CD4-positive, CD25-positive, alpha-beta regulatory T cell (primary cell): ENCODE measurements at places on chromosomes 5 and 9.

GRCh38 chr5:127072861-127073846, at the start of gene C5orf63:
C5orf63 (minus strand) TSS chr5:127073502; CDS start chr5:127058995, 14,507 bp downstream.
- peak within 1 kb of the TSS; percentile 92 for H3K4me3 ChIP-seq
- DNase-seq = peak; percentile 73
- H3K27me3 ChIP-seq = no peaks in the 10 kb centered on the region

DNA sequence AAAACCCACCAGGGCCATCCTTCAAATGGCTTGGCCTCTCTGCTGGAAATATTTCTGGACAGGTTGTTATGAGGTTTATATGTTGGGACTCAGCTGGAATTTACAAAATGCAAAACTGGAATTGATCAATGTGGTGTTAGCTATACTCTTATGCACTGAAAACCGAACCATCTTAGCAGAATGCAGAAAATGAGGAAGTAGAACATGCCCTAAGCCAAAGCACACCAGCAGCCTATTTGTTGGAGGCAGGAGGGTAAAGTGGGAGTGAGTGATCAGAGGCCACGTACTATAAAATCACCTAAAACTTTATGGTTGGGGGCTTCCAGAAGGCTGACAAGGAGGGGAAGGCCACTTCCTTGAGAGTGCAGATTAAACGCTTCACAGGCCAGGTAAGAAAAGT, 63.6 kb upstream of the C5orf63 start:
- no peak overlapping the region for H3K4me3 ChIP-seq
- peaks cover 11% of the 10 kb centered on the region for H3K27me3 ChIP-seq
- no peaks in the 10 kb centered on the region for H3K36me3 ChIP-seq
- no peak overlapping the region for H3K27ac ChIP-seq
- H3K4me1 ChIP-seq = no peaks in the 10 kb centered on the region

DNA sequence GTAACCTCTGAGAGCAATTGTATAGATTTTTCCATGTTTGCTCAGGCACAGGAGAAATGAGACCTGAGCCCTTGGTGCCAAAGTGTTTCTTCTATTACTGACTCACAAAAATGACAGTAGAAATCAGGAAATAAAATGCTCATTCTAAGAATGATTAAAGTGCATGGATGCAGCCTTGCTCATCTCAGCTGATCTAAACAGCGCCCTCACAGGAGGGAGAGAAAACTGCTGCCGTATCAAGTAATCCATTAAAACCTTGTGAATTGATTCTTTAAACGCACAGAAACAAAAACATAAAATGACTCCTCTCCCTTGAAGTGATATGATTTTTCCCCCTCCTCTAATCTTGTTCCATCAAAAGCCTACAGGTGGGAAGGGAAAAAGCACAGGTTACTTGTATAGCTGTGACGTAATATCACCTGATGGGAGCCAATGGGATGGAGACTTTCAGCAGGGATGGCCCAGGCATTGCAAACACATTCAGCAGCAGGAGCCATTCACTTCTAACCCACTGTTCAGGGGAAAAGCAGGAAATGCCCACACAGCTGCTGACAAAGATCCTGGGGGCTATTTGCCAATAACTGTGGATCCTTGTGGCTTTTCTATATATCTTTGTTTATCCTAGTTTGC, 76.7 kb downstream of the PLCXD3 start:
- no peak overlapping the region for H3K4me3 ChIP-seq
- no peak for DNase-seq
- no peaks in the 10 kb centered on the region for H3K27me3 ChIP-seq
- H3K27ac ChIP-seq = no peak overlapping the region
- H3K4me1 ChIP-seq = no peaks in the 10 kb centered on the region

DNA sequence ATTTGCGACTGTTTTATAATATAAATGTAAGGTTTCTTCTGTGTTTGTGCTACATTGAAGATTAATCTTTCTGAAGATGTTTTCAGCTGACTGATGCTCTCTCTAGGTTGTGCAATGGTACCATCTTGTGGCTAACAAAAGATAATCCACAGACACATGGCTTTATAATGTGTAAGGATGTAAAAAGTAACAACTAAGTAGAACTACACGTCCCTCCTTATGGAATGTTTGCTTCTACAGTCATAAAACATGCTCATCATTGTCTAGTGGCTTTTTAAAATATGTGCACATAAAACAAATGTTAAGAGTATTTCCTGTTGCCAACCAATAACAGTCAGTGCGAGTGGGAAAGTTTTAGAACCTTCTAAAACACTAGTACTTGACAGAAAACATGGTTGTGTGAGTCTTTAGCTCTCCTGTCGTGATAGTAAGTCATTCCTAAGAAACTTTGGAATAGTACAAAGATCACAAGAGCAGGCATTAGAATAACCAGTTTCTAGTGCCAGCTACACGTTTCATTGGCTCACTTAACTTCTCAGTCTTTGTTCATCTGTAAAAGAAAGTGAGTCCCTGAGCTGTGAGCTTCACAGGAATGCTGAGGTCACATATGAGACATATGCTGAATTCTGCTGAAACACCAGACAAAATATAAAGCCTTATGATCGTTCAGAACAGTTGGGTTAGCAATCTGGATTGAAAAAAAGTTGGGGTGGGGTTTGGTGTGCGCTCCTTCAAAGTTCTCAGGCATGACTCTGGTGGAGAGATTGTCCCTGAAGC, 75.7 kb upstream of the GLIS3 start:
- no peak for DNase-seq
- no peak overlapping the region for H3K27ac ChIP-seq
- no peak overlapping the region for H3K4me3 ChIP-seq

DNA sequence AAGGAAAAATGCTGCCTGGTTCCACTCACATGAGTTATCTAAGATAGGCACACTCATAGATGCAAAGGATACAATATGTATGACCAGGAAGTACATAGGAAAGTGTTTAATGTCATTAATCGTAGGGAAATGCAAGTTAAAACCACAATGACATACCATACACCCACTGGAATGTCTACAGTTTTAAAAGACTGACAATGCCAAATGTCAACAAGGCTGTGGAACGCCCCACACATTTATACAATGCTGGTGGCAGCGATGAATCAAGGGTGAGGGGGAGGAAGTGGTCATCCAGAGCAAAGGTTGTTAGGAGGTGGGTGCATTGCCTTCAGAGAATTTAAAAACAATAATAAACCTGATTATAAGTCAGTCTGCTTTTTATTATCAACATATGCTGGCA, 437.8 kb downstream of the ARHGEF28 start:
- no peak overlapping the region for H3K27ac ChIP-seq
- H3K4me1 ChIP-seq = no peaks in the 10 kb centered on the region
- DNase-seq = no peak
- H3K27me3 ChIP-seq = no peaks in the 10 kb centered on the region
- no peak overlapping the region for H3K4me3 ChIP-seq
